ENCODE measurements at places on chromosomes 5 and 9.

DNA sequence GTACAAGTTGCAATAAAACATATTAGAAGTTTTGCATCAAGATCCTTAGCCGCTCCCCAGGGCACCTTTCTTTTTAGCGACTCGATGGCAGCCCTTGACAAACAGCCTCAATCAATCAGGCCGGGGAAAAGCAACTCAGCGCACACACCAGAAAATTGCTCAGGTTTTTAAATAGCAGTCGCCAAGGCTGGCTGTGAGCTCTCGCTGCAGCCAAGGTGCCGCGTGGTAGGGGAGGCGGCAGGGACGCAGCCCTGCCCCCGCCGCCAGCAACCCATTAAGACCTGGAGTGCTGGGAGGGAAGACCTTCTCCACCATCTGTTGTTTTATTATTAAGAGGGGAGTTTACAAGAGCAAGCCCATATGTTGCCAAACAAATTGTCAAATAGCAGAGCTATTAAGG, 22.6 kb downstream of the ASS1 start:
- no peak for DNase-seq

DNA sequence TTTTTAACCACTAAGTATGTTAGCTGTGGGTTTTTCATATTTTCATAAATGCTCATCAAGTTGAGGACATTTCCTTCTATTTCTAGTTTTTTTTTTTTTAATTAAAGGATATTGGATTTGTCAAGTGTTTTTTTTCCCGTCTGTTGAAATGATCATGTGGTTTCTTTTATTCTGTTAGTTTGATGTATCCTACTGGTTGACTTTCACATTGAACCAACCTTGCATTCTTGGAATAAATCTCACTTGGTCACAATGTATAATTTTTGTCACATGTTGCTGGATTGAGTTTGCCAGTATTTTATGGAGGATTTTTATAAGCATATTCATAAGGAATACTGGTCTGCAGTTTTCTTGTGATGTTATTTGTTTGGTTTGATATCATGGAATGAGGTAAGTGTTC, 12.4 kb downstream of the FAM200C start:
- no peak for DNase-seq

DNA sequence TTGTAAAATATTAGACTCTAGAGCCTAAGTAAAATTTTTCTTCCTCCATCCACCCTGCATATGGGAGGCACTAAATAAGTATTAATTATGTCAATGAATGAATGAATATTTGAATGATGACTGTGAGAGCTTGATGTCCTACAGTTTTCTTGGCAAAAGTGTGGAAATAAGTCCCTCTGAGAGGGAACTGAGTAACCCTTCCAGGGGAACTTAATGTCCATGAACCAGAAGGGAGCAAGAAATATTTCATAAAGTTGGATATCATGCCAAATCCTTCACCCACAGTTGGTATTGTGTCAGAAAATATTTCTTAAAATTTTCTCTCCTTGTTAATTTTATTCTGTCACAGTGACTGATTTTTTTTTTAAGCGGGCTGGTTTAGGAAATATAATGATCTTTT, 36.6 kb downstream of the NNT start:
- no peak for DNase-seq

GRCh38 chr9:136787690-136788400, 3.3 kb upstream of the TMEM141 start:
- DNase-seq: peak; percentile 79

DNA sequence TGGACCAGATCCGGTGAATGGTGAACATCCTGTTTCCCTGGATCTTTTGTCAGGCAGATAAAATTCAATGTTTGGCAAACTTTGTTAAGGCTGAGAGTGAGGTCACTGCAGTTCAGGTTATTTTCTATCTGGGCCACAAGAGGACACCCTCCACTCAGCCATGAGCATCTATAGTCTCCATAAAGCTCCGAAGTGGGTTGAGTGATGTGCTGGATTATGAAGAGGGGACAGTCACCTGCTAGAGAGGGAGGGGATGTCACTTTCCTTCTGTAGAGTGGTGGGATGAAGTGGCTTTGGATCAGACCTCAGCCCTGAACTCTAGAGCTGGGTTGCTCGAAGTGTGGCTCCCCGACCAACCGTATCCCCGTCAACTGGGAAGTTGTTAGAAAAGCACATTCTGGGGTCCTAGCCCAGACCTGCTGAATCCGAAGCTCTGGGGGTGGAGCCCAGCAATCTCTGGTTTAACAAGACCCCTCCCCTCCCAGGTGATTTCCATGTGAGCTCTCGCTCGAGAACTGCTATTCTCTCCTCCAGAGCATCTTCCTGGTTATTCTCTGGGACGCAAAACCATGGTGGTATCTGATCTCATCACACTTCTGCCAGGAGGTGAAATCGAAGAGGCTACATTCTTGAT, 31.8 kb upstream of the FGF1 start:
- DNase-seq: peak; percentile 23

- peak; percentile 60 for DNase-seq
These were observed at the start of gene RUSC2 for GRCh38 chr9:35489313-35490154. Gene RUSC2 (plus strand): TSS chr9:35490111. CDS start chr9:35546522, 56,411 bp downstream.

- no peak for DNase-seq
These were observed 1.5 kb downstream of the KIF12 start for GRCh38 chr9:114097613-114098020.

DNA sequence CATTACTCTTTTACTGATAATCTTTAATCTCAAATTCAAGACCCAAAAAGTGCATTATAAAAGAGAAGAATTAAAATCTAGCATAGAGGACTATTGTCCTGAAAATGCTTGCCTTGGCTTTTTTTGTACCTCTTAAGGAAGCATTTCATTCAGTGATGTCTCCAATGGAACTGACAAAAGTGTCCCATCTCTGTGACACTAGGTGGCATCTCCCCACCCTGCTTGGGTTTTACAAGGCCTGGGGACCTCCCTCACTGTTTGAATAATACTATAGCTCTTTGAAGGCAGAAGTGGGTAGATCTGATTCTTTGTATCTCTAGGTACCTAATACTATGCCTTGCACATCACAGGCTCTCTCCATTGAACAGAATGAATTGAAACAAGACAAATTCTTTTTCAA, 180.6 kb downstream of the EPB41L4A start:
- no peak for DNase-seq

DNA sequence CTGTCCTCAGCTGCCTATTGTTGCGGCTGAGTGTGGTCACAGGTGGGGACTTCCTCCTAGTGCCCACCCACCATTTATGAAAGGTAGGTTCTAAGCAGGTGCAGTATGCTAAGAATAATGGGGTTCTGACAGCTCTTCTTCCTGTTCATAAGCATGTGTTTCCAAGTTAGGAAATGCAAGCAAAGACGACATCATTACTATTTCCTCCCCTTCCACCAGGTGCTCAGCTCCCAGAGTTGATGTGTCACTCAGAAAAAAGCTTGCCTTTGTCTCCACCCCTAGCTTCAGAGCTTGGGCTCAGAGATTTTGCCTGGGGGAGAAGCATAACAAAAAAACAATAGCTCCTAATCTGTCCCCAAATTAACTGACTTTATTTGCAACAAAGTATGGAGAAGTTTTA, 1076.7 kb downstream of the NR2F1-AS1 start:
- no peak for DNase-seq

- no peak for DNase-seq
These were observed 192.0 kb downstream of the PIK3R1 start for GRCh38 chr5:68407311-68408239.

GRCh38 chr5:31270396-31270795, 76.9 kb downstream of the CDH6 start:
- DNase-seq: no peak

DNA sequence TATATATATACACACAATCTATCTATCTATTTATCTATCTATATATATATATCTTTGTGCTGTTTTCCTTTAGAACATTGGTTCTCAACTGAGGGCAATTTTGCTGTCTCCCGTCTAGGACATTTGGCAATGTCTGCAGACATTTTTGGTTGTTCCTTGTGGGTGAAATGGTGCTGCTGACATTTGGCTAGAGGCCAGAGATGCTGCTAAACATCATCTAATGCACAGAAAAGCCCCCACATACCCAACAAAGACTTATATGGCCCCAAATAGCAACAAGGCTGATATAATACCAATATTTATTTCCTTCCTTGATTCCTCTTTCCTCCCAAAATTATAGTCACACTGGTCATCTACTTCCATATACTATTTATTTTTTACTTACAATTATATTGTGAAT, 197.5 kb downstream of the TRPM3 start:
- no peak for DNase-seq

GRCh38 chr5:150313501-150313900, 10.8 kb upstream of the ARSI start:
- no peak for DNase-seq

Data from HuH-7.5 (cell line).